ENCODE measurements at places on chromosomes 6 and 20.

- no peak for DNase-seq
These were observed 19.0 kb upstream of the MLN start for GRCh38 chr6:33822575-33823395.

DNA sequence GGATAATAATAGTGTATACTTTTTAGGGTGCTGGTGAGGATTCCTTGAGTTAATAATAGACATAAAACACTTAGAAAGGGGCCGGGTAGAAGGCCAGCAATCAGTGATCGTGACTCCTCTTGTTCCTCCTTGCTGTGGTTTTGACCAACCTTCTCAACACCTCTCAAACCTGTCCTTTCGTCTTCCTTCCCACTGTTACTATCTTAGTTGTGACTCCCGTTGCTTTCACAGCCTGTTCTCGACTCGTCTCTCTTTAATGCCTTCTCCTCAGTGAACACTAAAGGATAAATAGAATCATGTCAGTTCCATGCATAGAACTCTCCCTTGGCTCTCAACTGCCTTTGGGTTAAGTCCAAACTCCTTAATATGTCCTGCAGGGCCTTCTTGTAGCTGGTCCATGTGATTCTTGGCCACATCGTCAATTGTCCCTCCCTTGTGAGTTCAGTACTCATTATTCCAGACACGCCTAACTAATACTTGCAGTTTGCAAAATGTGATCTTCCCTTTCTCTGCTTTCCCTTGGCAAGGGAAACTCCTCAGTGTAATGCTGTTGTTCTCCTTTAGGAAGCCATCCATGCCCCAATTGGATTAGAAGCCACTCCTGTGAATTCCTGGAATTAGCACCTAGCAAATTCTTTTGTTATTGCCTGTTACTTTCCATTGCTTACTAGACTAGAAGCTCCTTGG, 164.9 kb downstream of the UTRN start:
- DNase-seq = no peak

- DNase-seq = peak; percentile 11
These were observed 636 bp downstream of the ELOVL2 start for GRCh38 chr6:11043378-11043960.

DNA sequence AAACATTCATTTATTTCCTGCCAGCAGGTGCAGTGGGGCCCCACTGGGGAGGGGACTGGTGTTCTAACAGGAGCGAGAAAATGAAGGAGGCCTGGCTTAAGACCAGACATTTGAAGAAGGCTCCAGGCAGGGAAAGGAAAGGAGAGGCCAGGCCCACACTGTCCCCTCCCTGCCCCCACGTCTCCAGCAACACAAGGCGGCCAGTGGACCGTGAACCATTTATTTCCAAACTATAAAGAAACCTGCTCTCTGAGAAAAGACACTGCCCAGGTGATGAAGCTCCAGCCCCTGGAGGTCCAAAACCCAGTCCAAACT, 41.4 kb upstream of the CDH22 start:
- DNase-seq = peak; percentile 53

DNA sequence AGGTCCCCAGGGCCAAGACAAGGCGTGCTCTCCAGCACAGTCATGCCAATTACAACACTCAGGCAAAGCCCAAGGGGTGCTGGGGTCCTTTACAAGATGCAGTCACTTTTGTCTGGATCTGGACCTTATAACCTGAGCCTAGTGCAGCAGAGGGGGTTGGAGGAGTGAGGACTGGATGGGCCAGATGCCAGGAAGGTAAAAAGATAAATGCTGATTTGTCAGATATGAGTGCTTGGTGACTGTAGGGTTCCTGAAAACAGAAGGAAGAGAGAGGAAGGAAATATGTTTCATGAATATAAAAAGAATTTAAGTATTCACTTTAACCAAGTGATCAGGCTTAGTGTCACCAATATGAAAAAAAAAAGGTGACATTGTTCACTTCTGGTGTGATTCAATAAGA, 43.4 kb upstream of the TFAP2A start:
- no peak for DNase-seq

DNA sequence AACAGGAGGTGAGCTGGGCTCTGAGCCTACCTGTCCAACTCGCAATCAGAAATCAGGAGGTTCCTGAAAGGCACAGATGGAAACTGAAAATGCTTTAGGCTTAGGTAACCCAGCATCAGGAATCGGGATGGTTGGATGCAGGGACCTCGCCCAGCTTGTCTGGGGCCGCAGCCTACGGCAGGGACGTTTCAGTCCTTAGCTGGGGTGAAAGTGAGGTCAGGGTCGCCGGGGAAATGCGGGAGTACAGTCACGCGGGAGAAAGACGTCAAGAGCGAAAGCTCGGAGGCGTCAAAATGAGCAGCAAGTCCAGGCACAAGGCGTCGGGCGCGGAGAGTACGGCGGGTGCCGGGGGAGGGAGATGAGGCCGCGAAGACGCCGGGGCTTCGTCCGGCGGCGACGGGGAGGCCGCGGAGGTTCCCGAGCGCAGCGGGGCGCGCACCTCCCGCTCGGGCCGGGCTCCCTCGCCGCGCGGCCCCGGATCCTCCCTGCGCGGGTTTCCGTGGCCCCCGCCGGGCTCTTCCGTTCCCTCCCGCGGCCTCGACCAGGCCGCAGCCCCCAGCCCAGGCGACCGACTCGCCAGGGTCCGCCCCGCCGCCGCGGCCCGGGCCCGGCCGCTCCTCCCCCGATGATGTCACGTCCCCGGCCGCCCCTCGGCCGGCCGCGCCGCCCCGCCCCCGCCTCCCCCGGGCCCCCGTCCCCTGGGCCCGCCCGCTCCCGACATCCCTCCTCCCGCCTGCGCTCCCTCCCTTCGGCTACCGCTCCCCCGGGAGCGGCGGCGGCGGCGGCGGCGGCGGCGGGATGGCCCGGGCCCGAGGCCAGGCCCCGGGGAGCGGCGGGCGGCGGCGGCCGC, at the start of gene EBF4:
TSS of gene EBF4 (plus strand) at position 745 of the 850 bp plus-strand sequence. CDS start 866 bp downstream, outside the sequence.
- peak; percentile 67 for DNase-seq

DNA sequence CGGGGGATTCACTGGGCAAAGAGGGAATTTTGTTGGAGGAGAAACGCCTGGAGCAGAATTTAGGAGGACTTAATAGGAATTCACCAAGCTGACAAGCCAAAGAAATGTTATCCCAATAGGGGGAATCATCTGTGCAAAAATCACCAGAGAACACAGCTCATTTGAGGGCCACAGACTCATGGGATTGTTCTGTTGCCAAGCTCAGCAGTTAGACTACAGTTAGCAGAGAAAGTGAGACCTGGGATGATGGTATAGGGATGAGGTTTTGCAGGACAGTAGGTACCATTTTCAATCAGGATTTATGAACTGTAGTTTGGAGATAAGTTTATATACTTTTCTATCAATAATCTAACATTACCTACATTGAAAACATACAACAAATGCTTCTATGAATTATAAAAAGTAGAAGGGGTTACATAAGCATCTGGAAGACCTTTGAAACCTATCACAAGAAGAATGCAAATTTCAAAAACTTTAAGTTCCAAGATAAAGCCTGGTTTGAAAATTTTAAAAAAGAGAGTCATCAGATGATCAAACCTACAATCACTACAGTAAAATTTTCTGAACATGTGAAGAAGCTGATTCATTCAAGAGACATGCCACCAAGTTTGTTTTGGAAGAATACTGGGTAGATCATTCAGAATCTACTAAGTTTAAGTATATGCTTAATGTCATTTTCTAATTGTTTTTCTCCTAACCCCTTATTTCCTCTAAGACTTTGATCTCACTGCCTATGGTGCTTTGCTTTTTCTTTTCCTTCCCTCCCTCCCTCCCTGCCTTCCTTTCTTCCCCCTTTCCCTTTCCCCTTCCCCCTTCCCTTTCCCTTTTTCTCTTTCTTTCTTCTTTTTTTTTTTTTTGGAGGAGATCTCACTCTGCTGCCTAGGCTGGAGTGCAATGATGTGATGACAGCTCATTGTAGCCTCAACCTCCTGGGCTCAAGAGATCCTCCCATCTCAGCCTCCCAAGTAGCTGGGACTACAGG, 81.5 kb downstream of the KIF13A start:
- DNase-seq = no peak

- DNase-seq = no peak
These were observed 155.8 kb downstream of the TRDN start for GRCh38 chr6:123480986-123481385.

DNA sequence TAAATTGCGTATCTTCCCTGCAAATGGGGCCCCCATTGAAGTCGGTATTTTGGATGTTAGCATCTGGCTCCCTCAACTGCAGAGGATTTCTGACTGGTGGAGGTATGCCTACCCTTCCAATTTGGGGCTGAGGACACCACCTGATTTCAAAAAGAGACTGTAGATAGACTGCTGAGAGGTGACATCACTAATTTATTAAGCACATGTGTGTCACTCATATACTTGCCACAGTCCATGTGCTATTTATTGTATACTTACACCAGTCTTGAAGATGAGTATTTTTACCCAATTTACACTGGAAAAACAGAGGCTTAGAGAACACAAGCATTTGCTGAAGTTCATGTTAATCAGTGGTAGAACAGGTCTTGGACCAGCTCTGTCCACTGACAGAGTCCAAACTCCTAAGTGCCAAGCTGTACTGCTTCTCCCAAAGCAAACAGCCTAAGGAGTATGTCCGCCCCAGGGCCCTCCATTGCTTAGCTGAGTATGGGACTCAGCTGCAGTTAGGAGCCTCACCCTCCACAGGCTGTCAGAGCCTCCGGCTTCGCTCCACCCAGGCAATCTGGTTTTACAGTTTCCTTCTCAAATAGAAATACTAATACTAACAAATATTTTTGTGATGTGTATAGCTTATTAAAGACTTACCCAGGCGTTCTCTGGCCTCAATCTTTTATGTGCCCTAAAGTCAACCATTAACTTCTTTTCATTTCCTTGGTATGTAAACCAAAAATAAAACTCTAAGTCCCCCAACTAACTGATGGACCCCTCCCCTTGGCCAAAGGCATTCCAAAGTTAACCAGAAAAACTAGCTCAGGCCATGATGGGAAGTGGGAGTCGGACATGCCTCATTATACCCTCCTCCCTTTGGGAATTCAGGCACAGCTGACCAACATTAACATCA, 17.5 kb downstream of the RIN2 start:
- DNase-seq = no peak

- DNase-seq = no peak
These were observed 95.7 kb downstream of the LY86 start for GRCh38 chr6:6683969-6684833.

- no peak for DNase-seq
These were observed 623.1 kb downstream of the HTR1B start for GRCh38 chr6:76840041-76840745.

- DNase-seq = no peak
These were observed 192.2 kb upstream of the DTNBP1 start for GRCh38 chr6:15854826-15855710.

DNA sequence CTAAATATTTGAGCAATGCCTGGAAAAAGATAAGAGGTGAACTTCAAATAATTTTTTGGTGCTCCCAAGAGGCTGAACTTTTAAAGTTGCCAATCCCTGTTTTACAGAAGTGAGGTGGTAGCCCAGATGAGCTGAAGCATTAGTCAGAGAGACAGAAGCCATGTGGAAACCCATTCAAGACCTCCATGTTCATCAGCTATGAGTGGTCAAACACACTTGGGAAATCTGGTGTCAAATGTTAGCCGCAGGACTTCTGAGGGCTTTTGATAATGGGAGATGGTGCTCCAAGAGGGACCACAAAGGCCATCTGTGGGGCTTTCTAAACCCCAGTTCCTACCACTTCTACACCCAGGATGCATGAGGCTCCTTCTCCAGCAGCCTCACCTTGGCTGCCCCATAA, 77.5 kb upstream of the MRPS10 start:
- no peak for DNase-seq

DNA sequence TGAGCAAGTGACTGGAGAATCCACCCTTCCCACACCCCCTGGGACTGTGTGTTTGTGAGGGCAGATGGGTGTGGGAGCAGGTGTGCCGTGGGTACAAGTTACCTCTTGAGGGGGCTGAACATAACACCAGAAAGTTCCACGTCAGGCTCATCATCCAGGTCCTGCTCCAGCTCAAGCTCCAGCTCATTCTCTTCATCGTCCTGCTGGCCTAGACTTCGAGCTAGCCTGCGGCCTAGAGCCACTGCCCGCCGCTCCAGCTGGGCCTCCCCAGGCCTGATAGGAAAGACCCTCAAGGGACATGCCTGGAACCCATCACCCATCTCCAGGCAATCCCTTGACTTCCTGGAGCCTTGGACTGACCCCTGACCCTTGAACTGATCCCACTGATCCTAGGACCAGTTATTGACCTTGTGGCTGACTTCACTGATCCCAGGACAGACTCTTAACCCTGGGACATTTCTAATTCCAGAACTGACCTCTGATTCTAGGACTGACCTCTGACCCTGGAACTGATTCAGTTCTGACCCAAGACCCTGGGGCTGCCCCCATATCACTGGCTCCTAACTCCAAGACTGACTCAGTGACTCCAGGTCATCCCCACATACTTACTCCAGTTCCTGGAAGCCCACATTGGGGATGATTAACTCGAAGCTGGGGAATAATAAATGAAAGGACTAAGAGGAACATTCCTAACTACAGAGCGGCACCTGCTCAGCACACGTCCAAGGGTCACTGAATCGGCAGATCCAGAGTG, 11.8 kb upstream of the SPAG4 start:
- no peak for DNase-seq

GRCh38 chr6:73727114-73727513, 31.1 kb downstream of the CD109 start:
- no peak for DNase-seq

GRCh38 chr6:166400181-166400580, 17.4 kb upstream of the MPC1 start:
- no peak for DNase-seq

DNA sequence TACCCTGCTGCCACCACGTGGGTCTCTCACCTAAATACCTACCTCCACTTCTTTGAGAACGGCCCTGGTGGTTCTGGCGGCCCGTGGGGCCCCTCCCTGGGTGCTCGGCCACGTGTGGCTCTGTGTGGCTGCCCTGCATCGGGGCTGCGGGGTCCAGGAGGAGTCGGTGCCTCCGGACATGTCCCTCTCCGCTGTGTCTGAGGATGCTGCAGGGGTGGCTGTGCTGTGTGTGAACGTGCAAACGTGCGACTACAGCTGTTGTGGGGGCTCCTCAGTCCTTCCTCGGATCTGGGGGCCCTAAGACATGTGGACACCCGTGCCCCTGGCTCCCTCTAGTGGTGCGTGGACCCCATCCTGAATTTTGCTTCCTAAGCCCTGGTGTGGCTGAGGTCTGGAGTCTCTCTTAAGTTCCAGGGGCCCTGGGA, 691.8 kb downstream of the QKI start:
- no peak for DNase-seq

DNA sequence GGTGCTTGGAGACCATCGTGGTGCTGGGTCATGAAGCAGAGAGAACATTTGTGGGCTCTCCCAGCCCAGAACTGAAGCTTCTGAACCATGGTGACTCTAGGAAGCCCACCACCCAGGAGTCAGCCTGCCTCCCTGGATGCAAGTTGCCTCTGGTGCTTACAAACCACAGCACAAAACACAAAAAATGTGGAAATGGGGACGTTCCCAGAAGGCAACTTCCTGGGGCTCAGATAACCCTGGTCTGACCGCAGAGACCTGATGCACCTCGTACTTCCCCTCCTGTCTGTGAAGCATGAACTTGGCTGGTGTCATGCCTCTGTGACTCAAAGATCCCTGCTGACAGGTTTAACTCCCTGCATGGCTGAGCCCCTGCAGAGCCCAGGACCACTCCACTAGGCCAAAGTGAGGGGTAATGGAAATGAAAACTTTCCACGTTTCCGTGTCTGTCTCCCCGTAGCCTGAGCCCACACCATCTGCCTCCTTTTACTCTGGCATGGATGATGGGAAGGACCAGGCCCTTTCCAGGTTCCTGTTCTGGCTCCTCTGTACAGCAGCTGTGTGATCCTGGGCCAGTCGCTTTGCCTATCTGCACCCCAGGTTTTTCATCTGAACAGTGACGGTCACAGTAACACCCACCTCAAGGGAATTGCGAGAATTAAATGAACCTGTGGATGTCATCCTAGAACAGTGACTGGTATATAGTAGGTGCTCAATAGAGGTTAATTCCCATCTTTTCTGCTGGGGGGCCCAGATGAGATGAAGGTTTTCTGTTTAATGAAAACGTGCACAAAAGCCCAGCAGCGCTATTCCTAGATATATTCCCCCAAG, 57.7 kb downstream of the PPP1R16B start:
- peak; percentile 72 for DNase-seq

Data from germinal center (tissue), 1 donor.